ENCODE measurements at places on chromosomes 16 and 17.

- DNase-seq, result no peak
Observed at GRCh38 chr17:41736983-41737679, 2.7 kb upstream of the HAP1 start.

GRCh38 chr16:84179612-84180320 lies 7.1 kb downstream of the TAF1C start:
- DNase-seq, result no peak

DNA sequence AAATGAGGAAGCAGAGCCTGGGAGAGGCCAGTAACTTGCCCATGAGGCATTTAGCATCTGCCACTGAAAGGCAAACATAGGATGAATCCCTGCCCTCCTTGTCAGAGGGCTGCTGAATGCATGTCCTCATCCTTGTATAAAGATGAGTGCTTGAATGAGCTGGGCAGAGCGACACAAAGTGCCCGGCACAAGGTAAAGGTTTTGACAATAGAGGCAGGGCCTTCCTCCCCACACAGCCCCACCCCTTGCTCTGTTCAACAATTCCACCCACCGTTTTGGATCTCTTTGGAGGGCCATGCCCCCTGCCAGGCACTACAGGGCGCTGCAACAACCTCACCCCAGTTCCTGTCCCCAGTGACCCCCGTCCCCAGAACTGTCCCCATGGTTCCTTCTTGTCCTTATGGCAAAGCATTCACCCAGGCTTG lies 1.4 kb upstream of the KRT19 start:
- no peak for DNase-seq

DNA sequence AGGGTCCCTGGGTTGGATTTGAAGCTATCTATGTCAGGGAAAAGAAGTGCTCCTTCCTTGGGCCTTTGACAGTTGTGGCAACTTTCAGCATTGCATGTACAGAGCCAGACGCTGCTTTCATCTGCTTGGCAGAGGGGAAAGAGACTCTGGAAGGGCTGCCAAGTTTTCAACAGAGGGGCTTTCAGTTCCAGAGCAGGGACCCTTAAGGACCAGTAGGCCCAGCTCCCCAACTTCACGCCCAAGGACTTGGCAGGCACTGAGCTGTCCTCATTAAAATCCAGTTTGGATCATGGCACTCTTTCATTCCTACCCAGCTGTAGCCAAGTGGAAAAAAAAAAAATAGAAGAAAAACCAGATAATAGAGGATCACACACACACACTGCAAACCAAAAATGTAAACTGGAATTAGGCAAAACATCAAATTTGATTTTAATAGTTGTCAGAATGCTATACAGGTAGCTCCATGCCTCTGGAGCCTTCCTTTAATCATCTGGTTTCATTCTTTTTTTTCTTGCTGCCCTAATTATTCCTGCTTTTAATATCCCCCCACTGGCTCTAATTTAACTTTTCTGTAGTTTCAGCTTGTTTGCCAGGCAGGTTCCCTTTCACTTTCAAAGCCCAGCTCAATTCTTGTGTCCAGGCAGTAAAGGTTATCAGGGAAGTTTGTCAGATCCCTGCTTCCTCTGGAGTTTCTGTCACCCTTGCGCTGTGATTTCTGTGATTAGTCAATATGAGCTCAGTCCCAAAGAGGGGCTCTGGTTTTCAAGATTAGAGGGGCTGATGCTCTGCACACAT lies 702.6 kb upstream of the CDH8 start:
- DNase-seq, result no peak

DNA sequence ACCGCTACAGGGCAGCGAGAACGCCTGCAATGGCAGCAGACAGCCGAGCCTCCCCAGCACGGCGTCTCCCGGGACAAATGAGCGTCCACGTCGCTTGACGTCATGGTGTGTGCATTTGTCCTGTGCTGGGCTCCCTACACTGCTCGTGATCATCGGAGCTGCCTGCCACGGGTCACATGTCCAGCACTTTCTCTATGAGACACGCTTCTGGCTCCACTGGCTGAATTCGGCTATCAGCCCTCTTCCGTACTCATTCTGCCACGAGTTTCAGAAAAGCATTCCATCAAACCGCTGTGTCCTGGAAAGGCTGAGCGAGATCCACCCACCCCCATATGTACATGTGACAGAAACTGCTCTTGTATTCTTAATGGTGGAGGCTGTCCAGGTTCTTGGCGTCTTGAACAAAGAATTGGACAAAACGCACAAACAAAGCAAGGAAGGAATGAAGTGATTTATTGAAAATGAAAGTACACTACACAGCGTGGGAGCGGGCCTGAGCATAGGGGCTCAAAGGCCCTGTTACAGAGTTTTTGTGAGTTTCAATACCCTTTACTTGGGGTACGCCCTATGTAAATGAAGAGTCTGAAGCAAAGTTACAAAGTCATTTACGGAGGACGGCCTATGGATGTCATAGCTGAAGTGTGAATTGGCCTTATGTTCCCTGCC lies 28.5 kb upstream of the SHCBP1 start:
- no peak for DNase-seq

GRCh38 chr17:78357177-78357586 lies 2.7 kb downstream of the SOCS3 start:
- no peak for DNase-seq

DNA sequence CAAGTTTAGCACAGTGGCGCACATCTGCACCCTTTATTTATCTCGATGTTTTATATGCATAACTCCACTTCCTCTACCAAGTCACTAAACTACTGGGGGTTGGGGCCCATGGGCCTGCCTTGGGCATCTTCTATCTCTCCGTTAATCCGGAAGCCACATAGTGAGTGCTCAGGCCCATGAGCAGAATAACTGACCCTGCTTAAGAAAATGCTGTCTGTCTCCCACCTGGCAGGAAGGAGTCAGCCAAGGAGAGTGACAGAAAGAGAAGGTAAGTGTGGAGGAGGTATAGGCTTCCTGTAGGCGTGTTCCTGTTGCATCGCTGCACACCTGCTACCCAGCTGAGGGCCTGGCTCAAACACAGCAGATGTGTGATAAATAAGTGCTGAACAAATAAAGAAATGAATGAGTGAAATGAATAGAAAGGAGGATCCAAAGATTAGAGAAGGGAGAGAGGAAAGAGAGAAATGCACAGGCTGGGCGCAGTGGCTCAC lies 320.1 kb downstream of the SLC39A11 start:
- DNase-seq, result no peak

- DNase-seq, result peak; percentile 10
Observed at GRCh38 chr16:15482068-15482747, 47.8 kb downstream of the BMERB1 start.

- DNase-seq, result no peak
Observed at GRCh38 chr17:13957636-13958035, 111.7 kb upstream of the COX10 start.

DNA sequence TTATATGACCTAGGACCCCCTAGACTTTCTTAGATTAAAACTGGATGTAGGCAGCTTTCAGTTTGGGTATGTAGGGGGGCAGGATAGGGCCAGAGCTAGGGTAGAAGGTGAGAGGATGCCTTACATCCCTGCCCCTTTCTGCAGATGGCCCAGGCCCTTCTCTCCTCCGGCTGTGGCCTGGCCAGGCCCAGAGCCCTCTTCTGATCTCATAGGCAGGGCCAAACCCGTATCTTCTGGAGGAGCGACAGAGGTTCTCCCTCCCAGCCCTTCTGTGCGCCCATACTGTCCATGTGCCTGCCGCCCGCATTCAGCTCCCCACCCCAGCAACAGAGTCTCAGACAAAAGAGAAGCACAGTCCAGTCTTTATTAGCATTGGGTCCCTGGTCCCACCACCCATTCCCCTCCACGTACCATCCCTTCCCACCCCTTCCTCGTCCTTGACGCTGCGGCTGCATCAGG lies 2.0 kb upstream of the TSPOAP1 start:
- DNase-seq, result peak; percentile 50

GRCh38 chr16:64823481-64824075 lies 298.3 kb downstream of the CDH11 start:
- no peak for DNase-seq

DNA sequence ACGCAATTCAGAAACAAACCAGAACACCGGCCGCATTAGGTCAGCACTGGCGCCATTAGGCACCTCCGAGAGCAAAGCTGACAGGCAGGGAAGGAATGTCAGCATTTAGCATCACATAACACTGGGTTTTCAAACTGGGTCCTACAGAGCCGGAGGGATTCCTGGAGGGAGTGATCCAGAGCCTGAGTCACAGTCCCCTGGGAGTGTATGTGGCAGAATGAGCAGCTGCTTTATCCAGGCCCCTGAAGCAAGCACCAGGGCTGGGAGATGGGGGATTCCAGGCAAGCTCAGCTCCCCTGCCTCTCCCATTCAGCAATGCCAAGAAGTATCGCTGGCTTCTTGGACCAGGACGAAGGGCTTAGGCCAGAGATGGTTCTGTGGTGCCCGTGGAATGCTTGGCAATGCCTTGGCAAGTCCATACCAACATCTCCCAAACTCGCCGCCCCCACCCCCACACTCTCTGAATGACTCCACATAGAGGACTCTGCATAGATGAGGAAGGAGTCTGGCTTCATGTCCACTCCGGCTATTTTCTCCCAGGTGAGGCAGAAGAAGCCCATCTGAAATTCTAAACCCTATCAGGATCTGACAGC lies 20.4 kb downstream of the GAS7 start:
- DNase-seq, result no peak

DNA sequence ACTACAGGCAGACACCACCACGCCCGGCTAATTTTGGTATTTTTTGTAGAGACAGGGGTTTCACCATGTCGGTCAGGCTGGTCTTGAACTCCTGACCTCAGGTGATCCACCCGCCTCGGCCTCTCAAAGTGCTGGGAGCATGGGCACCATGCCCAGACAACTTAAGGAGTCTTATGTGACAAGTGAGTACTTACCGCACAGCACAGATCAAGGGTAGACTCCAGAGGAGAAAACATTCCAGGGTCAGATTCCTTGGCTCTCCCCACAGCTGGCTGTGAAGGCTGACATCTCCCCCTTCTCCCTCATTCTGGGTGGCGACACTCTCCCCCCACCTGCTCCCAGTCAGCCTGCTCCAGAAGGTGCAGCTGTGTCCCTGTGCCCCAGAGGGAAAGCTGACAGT lies 10.6 kb downstream of the ZSCAN10 start:
- DNase-seq, result no peak

- no peak for DNase-seq
Observed at GRCh38 chr16:88979353-88980015, 2.5 kb upstream of the CBFA2T3 start.
